PC-3 (cell line): ENCODE measurements at places on chromosomes 13 and 19. TPM values are rescaled to one million over a fixed set of nuclear protein-coding genes. Genes with fewer than 3 reads are reported as not detected.

The PODNL1 gene
- 0.92 TPM in 1 of 2 replicates, not detected in the other for total RNA-seq

The KLK2 gene
- not detected in 2 replicates for total RNA-seq

The GRWD1 gene
- total RNA-seq = 33.2 and 46.7 TPM in 2 replicates

The ZNF8 gene
- total RNA-seq = 7.3 and 7.9 TPM in 2 replicates

The NCR1 gene
- total RNA-seq = not detected in 2 replicates
